Naive B cell (primary cell): ENCODE measurements at places on chromosomes 3 and 15. TPM values are rescaled to one million over a fixed set of nuclear protein-coding genes. Genes with fewer than 3 reads are reported as not detected.

- no peak for DNase-seq
Measured at GRCh38 chr3:154794814-154795445, 285.2 kb upstream of the MME start.

DNA sequence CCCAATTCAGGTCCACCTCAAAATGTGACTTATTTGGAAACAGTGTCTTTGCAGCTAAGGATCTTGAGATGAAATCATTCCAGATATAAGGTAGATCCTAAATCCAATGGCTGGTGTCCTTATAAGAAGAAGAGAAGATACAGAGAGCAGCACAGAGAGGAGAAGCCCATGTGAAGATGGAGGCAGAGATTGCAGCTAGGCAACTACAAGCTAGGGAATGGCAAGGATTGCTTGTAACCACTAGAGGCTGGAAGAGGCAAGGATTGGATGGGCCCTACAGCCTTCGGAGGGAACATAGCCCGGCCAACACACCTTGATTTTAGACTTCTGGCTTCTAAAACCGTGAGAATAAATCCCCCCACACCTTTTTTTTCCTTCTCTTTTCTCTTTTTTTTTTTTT is 38.5 kb downstream of the SYN2 start:
- no peak for DNase-seq

GRCh38 chr3:133996996-133997395 is 32.7 kb downstream of the SLCO2A1 start:
- DNase-seq: no peak

DNA sequence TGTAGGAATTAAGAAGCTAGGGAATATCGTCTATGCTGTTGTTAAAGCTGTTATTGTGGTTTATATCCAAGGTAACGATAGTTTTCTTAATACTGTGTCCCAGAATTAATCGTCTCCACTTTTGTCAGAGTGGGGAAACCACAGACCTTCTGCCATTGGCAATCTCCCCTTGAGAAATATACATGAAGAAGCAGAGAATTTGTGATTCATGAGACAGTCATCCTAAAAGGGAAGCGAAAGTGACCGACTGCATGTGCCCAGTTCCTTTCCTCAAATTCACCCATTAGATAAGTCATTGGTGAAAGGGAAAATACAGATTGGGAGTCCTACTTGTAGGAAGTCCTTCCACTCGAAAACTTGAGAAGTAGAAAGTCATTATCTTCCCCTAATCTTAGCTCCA is 26.6 kb downstream of the DIPK2A start:
- no peak for DNase-seq

GRCh38 chr15:68025835-68026424 is 28.2 kb upstream of the PIAS1 start:
- no peak for DNase-seq

DNA sequence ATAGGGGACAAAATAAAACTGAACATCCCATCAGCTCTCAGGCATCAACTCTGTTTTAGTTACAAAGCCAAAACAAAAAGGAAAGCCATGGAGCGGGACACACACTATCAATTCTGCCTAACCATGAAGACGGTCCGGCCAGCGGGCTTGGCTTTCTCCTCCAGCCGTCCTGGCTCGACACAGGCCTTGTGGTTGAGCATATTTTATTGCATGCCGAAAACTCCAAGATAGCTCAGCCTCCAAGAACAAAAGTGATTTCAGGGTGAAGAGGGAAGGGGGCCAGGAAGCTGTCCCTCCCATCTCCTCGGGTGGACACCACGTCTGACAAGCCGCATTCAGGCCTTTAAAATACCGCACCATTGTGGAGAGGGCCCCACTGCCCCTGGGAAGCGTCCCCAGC is 31.2 kb downstream of the WNT5A start:
- DNase-seq: no peak

- no peak for DNase-seq
Measured at GRCh38 chr3:69079269-69080159, 651 bp downstream of the UBA3 start.

GRCh38 chr3:87805670-87806069 is 253.1 kb downstream of the CGGBP1 start:
- DNase-seq: no peak

DNA sequence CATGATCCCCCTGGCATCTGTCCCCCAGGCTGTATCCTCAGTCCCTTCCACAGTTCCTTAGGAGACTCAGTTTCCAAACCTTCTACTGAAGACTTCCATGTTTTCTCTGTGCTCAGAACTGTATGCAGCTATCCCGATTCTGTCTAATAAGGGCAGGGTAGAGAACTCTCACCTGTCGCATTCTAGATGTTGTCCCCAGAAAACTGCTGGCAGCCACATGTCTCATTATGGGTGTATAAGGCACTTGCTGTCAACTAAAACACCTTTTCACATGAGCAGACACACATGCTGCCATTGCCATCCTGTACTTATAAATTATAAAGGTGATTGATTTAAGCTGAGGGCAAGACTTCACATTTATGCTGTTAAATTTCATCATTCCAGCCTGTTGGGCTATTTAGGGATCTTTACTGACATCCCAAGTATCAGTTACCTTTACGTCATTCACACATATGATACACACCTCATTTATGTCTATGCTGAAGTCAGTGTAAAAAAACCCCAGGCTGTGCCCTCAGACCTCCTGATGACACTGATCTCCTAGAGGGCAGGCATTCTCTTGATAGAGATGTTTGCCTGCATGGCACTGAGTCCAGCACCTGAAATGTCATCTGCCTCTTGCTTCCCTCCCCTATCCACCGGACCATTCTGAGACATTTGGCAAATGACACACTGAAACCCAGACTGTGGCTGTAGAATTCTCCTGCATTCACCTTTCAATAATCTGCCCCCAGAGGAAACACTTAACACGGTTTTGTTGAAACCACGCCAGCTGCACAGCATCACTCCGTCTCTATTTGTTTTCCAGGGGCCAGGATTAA is 35.8 kb downstream of the BTD start:
- no peak for DNase-seq

GRCh38 chr3:95474338-95474737 is 1340.1 kb upstream of the EPHA6 start:
- DNase-seq: no peak

DNA sequence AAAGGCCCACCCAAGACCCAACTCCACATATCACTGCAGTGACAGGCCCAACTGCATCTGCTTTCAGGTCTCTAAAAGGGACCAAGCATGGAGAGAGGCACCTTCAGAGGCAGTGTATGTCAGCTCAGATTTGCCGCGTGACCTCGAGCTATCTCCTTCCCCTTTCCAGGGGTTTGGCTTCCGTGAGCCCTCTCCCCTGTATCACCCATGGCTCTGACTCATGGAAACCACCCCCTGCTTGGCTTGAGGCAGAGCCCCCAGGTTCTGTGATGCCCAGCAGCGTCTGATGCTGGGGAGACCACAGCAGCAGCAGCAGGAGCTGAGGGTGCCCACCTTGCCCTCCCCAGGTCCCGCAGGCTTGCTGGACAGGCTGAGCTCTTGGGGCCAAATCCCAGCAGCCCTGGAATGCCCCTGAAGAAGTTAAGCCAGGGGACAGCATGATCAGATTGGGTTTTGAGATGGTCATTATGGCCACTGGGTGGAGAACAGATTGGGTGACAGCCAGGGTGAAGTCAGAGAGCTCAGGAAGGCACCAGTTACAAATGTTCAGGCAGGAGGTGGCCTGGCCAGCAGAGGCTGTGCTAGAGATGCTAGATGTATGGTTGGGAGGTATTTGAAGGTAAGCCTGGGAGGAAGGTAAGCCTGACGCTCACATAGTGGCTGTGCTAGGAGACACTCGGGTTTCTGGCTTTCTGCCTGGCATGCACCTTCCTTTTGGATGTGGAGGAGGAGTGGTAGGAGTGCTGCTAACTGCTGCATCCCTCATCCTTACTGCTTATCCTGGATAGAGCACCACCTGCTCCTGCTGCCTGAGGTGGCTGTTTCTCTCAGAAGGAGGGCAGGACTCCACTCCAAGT is 42.9 kb downstream of the FGD5 start:
- DNase-seq: no peak

DNA sequence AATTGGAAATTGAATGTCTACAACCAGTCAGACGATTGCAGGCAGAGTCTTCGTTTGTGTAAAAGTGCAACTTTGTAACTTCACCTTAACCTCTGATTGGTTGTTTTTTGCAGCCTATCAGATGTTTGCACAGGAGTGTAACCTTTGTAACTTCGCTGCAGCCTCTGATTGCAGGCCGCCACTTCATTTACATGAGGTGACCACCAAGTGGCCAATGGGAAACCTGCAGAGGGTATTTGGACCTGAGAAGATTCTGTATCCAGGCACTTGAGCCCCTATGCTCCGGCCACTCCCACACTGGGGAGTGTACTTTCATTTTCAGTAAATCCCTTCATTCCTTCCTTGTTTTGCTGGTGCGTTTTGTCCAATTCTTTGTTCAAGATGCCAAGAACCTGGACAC is 68.1 kb upstream of the PFN2 start:
- DNase-seq: no peak

Gene NBEAL2
- polyA plus RNA-seq: 1.5 TPM

Gene GOLGA8N
- polyA plus RNA-seq: not detected

Gene TRAIP
- 2.2 TPM for polyA plus RNA-seq

Gene FBXO40
- not detected for polyA plus RNA-seq

Gene IQCF5
- not detected for polyA plus RNA-seq

Gene NUSAP1
- 6.7 TPM for polyA plus RNA-seq

Gene RETNLB
- polyA plus RNA-seq: not detected
